H7 (cell line): ENCODE measurements at places on chromosomes 1 and 21.

- peak; percentile 20 for DNase-seq
These were observed 398.1 kb downstream of the MATN1 start for GRCh38 chr1:30325085-30325935.

GRCh38 chr1:157580179-157580827 lies 17.6 kb downstream of the FCRL4 start:
- peak; percentile 47 for DNase-seq

GRCh38 chr1:28147264-28148094 lies 29.0 kb downstream of the PTAFR start:
- DNase-seq: peak; percentile 78

DNA sequence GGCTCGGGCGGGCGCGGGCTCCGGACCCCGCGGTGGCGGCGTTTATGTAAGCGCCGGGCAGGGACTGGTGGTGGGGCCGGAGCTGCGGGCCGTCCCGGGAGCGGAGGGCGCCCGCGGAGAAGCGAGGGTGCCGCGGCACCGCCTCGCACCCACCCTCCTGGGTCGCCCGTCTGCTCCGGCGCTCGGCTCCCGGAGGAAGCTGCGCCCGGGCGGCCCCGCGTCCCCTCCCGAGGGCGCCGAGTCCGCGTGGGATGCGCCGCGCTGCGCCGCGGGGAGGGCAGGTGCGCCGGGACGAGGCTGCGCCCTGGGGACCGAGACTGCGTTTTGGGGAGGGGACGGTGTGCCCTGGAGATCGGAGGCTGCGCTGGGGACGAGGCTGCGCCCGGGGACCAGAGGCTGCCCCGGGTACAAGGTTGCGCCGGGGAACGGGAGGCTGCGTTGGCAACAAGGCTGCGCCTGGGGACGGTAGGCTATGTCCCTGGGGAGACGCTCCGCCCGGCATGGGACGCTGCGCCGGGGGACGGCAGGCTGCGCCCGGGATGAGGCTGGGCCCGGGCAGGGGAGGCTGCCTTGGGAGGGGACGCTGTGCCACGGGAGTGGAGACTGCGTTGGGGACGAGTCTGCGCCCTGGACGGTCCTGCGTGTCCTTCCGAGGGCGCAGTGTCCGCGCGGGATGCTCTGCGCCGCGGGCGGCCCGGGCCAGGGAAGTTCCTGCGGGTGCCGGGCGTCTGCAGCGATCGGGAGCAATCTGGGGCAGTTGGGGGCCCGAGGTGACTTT lies 627 bp downstream of the ADARB1 start:
- DNase-seq: peak; percentile 87

GRCh38 chr1:59006289-59006658 lies 222.4 kb upstream of the JUN start:
- DNase-seq: no peak

GRCh38 chr1:212108187-212108586 lies 72.6 kb downstream of the DTL start:
- DNase-seq: no peak
